AG04450 (cell line): ENCODE measurements at places on chromosomes 7 and 10.

- no peak for DNase-seq
Observed at GRCh38 chr10:114024876-114025610, 18.6 kb upstream of the ADRB1 start.

DNA sequence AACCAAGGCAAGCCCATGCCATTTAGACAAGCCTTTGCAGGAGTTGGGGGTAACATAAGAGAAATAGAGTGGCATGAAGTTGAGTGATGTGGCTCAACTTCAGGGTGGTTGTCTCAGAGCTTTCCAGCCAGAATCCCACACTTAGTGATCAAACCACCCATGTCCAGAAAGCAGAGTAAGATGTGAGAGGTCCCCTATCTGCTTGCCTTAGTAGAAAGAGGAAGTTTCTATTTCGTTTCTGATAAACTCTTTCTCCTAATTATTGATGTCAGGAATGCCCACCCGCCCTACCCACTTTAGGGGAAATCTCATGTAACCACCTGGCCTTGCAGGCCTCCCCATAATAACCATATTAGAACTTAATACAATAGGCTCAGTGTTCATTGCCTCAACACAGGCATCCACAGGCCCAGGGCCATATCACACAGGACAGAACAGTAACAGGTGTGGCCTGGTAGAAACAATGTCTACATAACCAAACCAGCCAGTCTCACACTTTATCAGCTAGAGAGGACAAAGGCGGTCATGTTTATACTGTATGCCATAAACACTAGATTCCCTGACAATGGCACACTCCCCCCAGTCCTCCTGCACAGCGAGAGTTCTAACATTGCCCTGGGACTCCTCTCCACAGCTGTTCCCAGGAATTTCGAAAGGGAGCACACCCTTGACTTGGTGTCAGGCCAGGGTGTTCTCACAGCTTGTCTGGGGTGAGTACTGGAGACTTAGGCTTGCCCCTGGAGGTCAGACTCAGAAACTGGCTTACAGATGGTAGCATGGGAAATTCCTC lies 364.4 kb downstream of the CXCL12 start:
- no peak for DNase-seq

GRCh38 chr10:117948493-117948892 lies 98.2 kb downstream of the RAB11FIP2 start:
- no peak for DNase-seq

- DNase-seq = no peak
Observed at GRCh38 chr10:73956476-73957359, 41.2 kb upstream of the VCL start.

DNA sequence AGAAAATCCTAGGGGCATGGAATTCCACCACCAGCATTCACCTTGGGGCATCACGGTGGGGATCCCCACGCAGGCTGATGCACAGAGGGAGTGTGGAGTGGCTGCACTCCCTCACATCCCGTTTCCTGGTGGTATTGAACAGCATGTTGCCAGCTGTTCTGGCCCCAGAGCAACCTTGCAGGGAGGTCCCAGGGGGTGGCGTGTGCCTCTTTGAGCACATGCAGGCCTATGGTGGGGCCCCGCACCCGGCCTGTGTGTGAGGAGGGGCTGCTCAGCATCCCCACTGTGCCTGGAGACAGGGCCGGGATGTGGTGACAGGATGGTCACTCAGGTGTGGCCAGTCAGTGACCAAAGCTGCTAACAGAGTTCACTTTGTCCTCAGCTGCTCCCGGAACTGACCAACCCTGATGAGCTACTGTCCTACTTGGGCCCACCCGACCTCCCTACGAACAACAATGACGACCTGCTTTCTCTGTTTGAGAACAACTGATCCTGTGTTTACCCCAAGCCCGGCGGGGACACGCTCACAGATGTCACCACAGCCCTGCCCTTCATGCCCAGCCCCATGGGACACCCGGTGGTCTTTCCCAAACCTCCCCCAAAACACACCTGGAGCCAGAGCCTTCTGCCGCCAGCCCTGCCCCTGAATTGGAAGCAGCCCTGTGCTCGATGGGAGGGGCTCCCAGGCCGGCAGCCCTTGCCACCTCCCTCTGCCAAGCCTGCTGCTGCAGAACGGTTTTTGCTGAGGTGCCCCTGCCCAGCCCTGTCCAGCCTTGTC lies 18.7 kb downstream of the ZMIZ2 start:
- no peak for DNase-seq

DNA sequence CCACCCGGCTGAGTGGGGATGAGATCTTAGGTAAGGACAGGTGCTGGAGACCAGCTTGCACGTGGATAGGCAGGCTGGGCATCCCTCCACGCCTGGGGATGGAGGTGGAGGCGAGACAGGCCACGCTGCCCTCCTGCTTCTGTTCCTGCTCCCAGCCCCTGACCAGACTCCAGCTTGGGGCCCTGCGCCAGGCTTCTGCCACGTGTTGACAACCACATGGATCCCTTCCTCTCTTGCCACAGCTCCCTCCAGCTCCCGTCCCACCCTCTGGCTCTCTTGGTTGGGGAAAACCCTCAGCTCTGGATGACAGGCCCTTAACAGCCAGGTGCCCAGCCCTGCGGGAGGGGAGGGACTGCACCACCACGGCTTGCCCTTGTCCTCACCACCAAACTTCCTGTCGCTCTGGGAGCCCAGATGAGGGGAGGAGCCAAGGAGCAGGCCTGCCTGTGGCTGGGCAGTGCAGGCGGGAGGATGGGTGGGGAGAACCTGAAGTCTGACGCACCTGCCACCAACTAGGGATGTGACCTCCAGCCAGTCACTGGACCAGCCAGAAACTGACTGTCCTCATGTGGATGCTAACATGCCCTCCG lies 36.0 kb downstream of the KCNH2 start:
- DNase-seq = no peak

DNA sequence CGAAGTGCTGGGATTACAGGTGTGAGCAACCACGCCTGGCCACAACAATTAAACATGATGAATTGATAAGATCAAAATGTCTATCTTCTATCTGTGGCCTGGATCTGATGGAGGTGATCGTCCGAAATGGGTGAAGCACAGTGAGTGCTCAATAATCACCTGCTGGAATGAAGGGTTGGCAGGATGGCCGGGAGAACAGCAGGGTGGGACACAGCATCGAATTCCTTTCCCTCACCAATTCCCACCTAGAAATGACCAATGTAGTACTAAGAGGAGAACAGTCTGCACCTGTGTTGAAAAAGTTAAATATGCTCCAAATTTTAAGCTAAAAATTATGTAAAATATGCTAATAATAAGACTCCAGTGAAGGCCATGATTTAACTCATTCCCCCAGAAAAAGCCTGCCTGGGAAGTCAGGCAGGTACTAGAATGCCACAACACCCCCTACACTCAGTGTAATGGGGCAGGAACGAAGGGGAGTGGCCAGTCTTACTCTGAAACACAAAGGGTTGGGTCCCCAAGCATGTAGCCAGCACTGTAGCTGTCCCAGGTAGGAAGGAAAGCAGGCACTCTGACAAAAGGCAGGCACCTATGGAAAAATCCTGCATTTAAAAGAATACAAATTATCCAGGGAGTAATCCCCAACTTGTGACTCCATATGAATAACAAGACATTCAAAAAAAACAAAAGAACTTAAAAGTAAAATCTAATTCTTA lies 110.3 kb downstream of the VPS41 start:
- no peak for DNase-seq

DNA sequence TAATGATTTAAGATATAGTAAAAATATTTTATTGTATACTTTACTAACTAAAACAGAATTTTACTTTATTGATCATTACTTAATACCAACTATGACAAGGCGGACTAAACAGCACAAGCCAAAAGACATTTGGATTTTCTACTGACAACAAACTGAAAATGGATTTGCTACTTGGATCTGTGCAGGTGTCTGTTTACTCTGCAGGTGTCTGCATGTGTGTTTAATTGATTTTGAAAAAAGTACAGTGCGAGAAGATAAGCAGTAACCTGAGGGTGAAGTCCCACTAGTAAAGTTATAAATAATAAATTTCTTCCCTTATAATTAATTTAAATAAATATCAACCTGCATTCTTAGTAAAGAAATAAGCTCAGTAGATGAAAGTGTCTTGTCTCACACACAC lies 696.8 kb upstream of the MBL2 start:
- no peak for DNase-seq

- no peak for DNase-seq
Observed at GRCh38 chr7:151404216-151405011, 5.4 kb downstream of the WDR86 start.

DNA sequence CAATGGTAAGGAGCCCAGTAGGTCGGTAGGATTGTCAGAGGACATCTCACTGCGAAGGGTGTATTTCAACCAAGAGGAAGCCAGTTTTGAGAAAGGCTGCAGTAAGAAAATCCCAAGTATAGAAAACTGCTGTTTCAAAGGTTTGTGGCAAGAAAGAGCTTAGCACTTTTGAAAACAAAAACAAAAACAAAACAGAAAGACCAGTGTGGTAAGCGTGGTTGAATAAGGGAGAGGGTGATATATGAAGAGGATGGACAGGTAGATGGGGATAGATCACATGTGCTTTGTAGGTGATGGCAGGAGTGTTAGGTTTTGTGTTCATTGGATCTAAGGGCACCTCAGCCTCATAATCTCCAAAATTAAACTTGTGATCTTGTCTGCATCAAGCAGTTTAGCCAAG lies 141.6 kb upstream of the WNT16 start:
- DNase-seq = no peak

GRCh38 chr7:117116211-117116610 lies 162.9 kb downstream of the ST7 start:
- DNase-seq = no peak

DNA sequence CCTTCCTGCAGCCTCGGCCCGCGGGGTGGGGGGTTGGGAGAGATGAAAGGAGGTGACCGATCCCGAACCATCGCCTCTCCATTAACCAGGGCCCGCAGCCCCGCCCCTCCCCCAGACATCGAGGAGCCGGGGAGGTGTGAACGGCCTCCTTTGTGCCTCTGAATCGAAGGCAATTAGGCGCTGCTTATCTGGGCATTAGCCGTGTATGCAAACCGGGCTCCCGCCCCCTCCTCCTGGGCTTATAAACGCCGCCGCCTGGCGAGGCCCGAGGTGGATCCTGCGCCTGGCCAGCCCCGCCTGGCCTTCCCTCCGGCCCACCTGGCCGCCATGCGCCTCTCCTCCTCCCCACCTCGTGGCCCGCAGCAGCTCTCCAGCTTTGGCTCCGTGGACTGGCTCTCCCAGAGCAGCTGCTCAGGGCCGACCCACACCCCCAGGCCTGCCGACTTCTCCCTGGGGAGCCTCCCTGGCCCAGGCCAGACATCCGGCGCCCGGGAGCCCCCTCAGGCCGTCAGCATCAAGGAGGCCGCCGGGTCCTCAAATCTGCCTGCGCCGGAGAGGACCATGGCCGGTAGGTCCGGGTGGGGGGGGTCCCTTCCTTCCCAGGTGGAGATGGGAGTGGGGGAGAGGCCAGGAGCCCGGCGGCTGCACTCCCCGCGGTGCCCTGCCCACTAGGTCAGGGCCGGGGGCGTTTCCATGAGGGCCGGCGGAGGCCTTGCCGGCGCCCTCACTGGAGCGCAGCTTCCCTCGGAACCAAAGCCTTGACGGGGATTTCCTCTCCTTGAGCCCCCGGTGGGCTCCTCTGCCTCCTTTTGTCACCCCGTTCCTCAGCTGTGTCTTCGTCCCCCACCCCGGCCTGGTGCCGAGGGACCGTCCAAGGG lies at the start of gene VENTX:
Gene VENTX, plus strand, starts transcription at position 268 of the 878 bp plus-strand sequence. Its CDS starts 60 bp downstream, at position 328.
- no peak for DNase-seq

- DNase-seq = no peak
Observed at GRCh38 chr7:30448461-30449189, 30.0 kb downstream of the NOD1 start.

DNA sequence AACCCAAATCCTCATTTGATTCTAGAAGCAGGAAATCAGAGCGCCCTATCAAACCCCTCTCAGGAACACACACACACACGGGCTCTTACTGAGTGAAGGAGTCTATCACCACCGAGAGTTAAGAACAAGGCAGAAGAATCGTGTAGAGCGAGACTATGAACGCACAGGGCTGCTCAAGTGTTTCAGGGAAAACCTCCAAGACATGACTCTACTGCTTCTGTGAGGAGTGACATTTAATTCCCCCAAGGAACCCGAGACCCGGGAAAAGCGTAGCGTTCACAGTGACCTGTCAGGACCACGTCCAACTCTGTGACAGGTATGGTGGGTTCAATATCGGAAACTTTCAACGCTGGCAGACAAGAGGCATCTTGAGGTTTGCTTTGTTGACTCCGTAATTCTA lies 21.6 kb downstream of the PITRM1 start:
- DNase-seq = no peak

DNA sequence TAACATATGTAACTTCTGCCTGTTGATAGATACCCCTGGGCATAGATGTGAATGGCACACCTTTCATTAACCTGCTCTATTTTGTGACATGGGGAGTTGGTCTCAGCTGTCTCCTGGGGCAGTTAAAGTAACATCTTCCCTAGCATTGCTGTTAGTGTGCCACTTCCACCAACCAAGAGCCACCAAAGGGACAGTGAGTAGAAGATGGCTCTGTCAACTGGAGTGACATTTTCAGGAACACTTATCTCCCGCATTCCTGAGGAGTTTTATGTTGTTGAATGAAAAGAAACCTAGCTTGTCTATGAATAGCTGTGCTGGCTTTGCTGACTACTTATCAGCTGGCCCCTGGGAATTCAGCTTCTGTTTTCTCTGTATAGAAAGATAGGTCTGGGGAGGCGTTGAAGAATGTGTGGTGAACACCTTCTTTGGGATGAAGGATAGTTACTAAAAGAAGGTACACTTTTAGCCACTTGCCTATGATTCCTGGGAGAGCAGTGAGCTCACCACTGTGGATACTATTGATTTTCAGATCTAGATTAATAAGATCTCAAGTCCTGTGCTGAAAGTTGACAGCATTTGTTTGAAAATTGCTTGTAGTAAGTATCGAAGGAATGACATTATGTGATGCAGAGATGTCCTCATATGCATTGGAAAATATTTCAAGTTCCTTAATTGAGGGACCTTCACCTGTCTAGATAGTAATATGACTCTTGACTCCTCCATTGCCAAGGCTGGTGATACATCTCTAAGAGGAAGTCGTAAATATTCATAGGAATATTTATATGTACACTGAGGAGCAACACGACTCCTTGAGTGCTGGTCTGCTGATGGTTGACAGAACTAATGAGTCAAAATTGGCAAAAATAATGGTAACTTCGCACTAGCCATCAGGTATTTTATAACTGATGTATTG lies 7.6 kb downstream of the STARD3NL start:
- DNase-seq = no peak

- DNase-seq = no peak
Observed at GRCh38 chr7:133345690-133346421, 93.0 kb downstream of the EXOC4 start.
